ENCODE measurements at places on chromosomes 5 and 9.
A peak's percentile ranks its signal among the peaks of the same experiment; 100 is the strongest.

- DNase-seq: no peak
Measured at GRCh38 chr5:144198386-144198785, 27.7 kb downstream of the KCTD16 start.

DNA sequence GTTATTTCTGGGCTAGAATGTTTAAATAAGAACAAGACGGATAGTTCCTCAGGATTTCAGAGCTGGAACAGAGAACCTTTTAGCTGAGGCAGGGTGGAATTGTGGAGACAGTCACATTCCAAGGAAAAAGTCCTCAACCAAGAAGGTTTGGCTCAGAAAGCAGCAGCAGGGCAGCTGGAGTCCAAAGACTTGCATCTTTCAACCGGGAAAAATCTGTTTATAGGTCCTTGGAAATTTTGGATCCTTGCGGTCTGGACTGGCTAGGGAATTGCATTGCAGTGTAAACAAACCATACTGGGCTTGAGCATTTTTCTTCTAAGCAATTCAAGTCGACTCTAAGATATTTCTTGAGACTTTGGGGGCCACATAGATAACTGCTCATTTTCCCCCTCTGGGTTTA, 40.8 kb upstream of the HMHB1 start:
- no peak for DNase-seq

GRCh38 chr5:172453986-172454357, 353 bp downstream of the SH3PXD2B start:
- peak; percentile 73 for DNase-seq

GRCh38 chr5:176466245-176466871, 18.2 kb downstream of the FAF2 start:
- no peak for DNase-seq

DNA sequence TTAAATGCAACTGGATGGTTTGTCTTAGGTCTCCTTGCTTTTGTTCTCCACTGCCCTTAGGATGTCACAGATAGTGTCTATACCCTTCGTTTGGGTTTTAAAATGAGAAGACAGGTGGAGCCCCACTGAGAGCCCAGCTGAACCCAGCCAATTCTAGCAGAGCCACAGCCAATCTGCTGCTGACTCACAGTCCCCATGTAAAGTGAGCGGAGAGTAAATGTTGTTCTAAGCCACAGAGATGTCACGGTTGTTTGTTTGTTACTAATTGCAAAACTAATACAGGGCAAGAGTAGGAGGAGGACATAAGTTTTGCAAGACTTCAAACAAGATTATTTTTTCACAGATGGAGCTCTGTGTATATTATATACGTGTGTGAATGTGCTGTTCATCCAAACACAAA, 50.5 kb upstream of the AGXT2 start:
- no peak for DNase-seq

DNA sequence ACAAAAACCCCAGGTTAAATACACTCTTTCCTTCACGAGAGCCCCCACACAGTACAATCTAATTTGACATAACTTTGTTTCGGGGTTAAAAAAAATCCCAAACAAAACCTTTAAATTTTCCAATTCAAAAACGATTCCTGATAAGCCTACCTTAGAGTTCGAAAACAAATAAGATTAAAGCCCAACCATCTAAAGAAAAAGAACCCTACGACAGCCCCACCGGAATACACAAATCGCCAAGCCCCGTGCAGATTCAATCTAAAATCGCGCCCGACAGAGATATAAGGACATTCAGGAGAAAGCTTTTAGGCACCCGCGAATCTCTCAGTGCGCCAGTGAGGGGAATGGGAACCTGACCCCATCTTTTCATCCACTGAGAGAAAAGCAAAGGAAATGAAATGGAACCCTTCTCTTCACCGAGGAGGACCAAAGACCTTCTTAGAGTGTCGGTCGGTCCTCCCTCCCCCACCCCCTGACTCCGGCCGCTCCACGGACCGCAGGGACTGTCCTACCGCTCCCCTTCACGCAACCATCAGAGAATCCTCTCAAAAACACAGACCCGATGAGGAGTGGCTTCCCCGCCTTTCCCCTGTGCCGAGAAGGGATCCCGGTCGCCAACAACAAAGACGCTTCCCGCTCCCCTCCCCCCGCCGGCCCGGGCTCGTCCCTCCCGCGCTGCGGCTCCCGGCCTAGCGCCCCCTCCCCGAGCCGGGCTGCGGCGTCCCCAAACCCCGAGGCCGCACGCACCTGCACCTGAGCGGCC, 925 bp downstream of the ABHD17B start:
- peak; percentile 74 for DNase-seq

GRCh38 chr9:77839459-77840140, 191.5 kb upstream of the GNA14 start:
- no peak for DNase-seq

GRCh38 chr5:34529581-34530331, 126.4 kb upstream of the RAI14 start:
- no peak for DNase-seq
